ENCODE measurements at places on chromosomes 6 and 20.
A peak's percentile ranks its signal among the peaks of the same experiment; 100 is the strongest.

DNA sequence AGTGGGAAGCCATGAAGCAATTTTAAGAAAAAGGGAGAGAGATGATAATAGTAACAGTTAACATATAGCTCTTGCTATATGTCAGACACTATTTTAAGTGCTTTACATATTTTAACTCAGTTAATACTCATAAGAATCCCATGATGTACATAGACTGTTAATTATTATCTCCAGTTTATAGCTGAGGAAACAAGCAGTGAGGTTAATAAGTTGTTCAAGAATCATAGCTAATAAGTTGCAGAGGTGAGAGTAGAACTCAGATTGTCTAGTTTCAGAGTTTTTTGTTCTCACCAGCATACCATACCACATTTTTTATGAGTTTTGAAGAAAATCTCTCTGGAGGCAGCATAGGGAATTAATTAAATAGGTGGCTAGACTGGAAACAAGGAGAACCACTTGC lies 144.6 kb upstream of the MMS22L start:
- DNase-seq: no peak

- no peak for DNase-seq
These were observed 8.8 kb downstream of the ZBTB46 start for GRCh38 chr20:63822276-63822696.

- DNase-seq: peak; percentile 63
These were observed 76.2 kb downstream of the FAM229B start for GRCh38 chr6:112163295-112164257.

DNA sequence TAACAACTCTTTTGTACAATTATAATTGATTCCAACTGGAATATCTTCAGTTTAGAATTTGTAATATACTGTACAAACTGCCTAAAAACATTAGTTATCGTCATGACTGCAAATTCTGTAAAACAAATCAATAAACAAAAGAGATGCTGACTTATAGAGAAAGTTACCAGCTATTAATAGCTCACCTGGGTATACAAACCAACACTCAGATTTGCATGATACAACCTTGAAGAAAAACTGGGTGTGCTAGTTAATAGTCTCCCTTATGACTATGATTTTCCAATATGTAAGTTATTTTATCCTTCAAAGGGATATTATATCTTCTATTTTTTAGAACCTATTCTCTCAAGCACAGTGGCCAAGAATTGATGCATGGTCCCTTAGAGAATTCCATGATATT lies 698.5 kb downstream of the FRK start:
- no peak for DNase-seq

DNA sequence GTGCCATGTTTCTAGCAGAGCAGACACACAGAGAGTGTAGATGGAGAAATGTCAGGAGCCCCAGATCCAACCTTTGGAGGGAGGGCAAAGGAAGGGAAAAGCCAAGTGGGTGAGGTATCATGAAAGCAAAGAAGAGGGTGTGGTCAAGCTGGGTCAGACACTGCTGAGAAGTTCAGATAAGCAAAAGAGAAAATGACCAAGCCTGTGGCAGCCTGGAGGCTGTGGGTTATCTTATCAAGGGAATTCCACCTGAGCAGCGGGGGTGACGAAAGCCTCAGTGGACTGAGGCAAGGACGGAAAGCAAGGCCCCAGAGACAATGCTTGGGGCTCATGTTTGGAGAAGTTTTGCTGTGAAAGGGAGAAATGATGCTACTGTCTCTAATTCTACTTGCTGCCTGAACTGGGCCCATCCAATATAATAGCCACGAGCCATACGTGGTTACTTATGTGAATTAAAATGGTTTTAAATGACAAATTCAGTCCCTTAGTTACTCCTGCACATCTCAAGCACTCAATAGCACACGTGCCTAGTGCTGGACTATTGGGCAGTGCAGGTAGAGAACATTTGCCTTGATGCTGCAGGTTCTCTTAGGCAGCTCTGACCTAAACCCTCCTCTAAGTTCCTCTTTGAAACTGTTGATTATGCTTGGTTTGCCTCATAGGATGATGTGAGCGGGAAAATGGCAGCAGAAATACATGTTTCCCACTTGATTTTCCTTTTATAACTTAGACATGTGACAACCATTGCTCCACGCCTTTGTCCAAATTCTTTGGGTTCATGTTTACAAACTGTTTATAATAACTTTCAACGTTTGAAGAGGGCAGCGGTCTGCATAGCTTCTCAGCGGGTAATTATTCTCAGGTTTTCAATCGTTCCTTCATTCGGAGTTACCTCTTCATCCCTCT lies 63.7 kb downstream of the SLC22A23 start:
- no peak for DNase-seq

- no peak for DNase-seq
These were observed 19.3 kb upstream of the SCML4 start for GRCh38 chr6:107843400-107843799.

DNA sequence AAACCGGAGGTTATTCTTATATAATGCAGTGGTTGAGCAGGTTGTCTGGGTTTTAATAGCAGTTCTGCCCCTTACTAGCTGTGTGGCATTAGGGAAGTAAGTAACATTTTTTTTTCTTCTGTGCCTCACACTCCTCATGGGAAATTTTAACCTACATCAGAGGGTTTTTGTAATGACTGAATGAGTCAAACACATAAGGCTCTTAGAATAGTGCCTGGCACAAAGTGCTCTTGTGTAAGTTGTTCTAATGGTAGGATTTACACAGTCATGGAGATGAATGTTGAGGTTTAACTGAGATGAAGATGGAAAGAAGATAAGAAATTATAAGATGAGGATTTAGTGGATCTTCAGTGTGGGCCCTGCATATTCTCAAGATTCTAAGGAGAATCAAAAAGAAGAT lies 68.4 kb upstream of the PHIP start:
- no peak for DNase-seq

DNA sequence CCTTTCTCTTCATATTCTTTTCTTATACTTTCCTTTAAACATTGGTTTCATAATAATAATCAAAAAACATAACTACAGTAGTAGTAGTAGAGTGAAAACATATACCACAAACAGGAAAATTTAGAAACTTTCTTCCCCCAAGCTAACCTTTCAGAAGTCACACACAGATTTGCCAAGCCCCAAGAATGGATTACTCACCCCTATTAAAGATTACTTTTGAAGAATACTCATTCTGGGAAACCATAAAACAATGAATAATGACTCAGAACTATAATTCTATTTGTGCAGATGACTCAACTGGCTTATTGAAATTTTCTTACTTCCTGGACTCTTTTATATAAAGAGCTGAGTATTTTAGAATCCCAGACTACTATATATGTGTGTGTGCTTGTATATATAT lies 119.4 kb upstream of the GJE1 start:
- no peak for DNase-seq

DNA sequence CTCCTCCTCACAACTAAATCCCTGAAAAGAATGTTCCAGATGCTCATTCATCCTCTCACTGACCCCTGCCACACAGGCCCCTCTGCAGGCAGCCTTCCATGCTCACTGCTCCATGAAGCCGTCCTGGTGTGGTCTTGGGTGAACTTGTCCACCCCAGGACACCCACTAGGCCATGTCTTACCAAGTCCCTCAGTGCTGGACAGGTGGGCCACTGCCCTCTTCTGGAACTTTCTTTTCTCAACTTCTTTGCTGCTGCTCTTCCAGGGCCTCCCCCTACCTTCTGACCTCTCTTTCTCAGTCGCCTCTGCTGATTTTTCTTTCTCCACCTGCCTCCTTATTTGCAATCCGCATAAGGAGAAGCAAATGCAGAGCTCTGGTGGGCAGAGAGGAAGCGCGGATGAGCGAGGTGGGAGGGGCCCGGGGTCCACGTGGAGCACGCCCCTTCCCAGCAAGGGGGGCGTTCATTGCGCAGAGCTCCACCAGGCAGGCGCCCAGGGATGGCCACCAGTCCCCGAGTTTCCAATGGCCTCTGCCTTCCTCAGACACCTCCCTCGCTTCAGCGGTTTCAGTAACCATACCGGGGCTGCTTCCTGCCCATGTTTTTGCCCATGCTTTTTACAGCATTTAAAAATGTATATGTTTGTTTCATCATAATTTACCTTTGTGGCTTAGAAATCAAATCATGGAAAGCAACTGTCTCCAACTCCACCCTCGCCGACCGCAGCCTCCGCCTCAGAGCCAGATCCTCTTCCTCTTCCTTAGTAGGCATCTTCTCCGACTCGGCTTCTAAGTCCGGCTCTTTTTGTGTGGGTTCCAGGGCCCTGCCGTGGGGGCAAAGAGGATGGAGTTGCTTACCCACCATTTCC lies 129.6 kb downstream of the ZDHHC14 start:
- DNase-seq: no peak

DNA sequence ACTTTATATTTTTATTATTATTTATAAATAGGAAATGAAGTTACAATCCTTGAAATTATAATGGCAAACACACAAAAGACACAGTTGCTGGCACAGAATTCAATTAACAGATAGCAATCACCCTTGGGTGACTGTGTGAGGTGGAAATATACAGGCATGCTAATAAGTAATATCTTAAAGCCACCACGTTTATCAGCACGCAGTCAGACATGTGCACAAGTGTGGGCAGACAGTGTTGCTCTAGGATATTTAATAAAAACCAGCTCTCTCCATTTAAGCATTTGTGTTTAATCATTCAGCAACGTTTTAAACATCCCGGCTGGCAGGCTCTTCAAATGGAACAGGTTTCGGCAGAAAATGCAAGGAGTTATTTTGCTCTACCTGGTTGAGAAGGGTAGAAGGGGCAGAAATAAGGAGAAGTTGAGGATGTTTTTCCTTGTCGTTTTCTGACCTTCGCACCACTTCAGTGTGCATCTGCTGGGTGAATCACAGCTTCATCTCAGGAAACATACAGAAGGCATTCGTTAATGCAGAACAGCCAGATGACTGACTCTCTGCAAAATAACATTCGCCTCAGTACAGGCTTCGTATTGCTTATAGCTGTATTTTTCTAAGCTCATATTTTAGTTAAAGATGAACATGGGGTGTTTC lies 585.1 kb downstream of the QKI start:
- DNase-seq: no peak

DNA sequence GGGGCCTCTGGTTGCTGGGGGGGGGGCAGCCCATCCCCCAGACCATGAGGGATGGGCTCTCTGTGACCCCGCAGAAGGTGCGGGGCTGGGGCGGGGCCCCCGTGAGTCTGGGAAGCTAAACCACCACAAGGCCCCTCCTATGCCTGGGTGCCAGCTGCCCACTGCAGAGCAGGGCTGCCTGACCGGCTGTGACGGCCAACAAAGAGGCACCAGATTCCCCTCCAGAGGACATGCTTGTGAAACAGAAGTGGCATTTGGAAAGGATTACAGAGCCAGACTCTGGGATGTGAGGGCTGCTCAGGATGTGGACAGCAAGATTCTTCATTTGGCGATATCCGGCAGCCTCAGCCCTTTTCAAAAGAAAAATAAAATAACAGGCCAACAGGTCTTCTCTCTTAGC lies 16.5 kb upstream of the NTSR1 start:
- no peak for DNase-seq

DNA sequence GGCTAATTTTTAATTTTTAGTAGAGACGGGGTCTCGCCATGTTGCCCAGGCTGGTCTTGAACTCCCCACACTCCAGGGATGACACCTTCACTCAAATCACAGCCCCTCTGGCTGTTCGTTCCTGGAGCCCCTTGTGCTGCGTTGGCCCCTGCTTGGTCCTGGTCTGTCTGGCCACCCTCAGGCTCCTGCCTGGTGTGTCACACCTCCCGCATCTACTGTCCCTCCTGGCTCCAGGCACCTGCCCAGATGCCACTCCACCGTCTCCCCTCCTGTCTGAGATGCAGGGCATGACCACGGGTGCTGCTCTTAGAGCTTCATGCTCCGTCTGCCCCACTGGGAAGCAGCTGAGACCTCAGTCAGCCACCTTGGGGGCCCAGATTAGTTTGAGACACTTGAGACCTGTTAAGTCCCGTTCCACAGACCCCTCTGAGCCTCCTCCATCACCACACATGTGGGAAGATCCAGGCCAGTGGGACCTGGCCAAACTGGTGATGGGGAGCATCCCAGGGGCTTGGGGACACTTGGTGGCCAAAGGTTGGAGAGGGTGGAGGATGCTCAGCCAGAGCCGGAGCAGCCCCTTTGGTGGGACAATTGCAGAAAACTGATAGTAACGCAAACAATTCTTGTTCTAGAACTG lies 21.9 kb upstream of the NPBWR2 start:
- DNase-seq: no peak

GRCh38 chr6:160992061-160992979 lies 751 bp downstream of the MAP3K4 start:
- DNase-seq: peak; percentile 2

GRCh38 chr6:51261691-51262090 lies 443.0 kb downstream of the TFAP2B start:
- no peak for DNase-seq

DNA sequence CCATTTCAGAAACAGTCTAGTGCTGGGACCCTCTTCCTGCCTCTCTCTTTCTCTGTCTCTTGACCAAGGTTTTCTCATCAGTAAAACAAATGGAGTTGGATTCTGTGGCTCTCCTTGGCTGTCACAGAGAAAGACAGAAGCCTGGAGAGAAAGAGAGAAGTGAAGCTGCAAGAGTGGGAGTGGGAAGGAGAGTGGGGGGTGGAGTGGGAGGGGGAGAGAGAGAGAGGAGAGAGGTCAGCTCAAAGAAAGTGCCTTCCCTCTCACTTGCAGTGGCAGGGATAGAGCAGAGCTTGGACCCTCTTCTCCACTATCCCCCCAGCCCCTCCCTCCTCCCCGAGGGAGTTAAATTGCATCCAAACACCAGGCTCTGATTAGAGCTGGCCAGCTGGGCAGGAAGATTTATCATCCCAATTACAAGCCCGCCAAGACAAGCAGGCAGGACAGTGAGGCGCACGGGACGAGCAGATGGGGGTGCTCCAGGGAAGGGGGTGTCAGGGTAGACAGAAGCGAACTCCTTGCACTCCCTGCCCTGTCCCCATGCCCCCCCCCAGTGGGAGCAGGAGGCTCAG lies 74.3 kb downstream of the CD40 start:
- no peak for DNase-seq

DNA sequence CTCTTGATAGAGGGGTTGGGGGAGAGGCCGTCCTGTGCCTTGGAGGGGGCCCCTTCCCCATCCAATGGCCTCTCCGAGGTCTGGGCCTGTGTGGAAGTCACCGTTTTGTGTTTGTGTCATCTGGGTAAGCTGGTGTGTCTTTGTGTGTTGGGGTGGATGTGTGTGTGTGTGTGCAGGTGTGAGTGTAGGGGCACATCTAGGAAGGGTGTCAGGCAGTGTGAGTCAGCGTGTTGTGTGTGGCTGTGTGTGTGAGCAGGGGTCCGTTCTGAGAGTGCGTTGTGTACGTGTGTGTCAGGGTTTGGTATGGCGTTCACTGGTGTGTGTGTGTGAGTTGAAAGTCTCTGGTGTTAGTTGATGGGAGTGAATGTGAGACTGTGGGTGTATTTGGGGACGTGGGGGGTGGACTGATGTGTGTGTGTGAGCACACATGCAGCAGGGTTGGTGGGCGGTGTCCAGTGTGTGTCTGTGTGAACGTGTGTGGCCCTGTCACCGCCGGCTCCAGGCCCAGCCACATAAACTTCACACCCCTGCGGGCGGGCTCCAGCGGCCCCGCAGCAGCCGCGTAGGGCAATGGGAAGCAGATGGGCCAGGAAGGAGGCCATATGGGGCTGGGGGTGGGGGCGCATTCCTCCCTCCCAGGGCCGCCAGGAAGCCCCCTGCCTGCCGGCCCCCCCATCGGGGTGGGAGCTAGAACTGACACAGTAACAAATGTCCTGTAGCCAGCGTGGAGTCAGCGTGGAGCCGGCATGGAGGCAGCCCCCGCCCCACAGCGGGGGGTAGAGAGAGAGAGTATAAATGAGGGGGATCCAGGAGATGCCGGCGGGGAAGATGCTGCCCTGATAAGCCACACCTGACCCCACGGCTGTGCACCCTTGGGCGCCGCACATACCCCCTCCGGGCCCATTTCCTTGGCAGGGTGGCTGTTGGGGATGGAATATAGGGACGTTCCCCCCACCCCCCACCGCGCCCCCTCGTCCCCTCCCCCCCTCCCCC lies 32.1 kb downstream of the SNAI1 start:
- no peak for DNase-seq

Data from stimulated activated CD8-positive, alpha-beta memory T cell treated with anti-CD3 and anti-CD28 coated beads, Interleukin-7, amount 100 ng/mL, for 1 hour (primary cell).